ENCODE measurements at places on chromosomes 5 and 9.
A peak's percentile ranks its signal among the peaks of the same experiment; 100 is the strongest.

DNA sequence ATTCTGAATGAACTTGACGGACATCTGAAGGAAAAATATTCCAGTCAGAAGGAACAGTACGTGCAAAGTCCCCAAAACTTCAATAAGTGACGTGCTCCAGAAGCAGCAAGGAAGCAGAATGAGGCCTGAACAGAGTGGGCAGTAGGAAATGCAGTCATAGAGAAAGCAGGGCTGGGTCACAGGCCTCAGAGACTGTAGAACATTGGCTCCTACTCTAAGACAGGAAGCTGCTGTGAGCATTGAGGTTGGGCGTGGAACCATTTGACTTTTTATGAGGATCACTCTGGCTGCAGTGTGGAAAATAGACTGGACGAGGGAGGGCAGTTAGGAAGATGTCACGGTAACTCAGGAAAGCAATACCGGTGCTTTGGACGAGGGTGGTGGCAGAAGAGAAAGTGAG lies 64.0 kb downstream of the DOCK8 start:
- DNase-seq: no peak

DNA sequence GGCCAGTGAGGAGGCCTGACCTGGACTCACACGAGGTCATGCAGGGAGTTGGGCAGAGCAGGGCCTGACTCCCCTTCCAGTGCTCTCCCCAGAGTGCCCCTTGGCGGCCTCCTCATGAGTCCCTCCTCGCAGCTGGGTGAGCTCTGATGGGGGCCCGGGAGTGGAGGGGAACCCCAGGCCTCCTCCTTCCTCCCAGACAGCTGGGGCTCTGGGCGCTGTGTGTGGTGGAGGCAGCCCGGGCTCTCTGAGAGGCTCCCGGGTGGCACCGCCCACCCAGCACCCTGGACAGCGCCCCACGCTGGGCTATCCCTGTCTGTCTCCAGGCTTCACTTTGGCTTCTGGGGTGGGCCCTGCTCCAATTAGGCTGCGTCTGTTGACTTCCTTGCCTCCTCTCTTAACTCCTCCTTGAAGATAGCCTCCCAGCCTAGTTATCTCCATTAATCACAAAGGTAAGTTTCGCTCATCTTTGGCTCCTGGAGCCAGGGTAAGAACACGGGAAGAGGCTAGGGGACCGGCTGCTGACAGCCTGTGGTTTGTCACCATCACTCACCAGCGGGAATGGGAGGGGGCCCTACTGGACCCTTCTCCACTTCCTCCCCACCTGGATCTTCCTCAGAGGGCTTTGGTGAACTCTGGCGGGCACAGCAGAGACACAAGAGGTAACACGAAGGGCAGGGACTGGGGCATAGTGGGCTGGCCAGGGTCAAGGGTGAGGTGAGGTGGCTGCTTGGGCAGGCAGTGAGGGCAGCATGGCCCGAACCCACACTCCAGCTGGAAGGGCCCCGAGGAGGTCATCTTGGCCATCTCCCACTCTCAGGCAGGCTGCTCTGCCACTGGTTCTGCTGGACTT lies 13.1 kb downstream of the PSD2 start:
- no peak for DNase-seq

GRCh38 chr5:116378007-116378776 lies 196.4 kb downstream of the SEMA6A start:
- DNase-seq: no peak

DNA sequence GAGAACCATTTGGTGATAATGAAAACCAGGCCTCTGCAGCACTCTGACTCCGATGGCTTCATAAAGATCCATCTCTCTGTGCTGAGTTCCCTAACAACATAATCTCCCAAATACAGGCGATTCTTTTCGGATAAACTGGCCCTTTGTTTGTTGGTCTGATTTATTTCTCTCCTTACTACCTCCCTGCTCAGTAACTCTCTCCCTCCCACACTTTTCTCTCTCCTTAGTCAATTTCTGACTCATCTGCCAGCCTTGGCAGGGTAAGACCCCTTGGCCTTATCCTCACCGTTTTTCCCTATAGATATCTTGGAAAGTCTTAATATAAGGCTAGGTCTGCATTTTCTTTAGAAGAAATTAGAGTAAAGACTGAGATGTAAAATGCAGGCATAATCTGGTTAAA lies 128.7 kb downstream of the BRINP1 start:
- no peak for DNase-seq

- peak; percentile 3 for DNase-seq
These were observed 18.0 kb upstream of the FBP2 start for GRCh38 chr9:94611638-94612068.

GRCh38 chr9:99563364-99563763 lies 258.3 kb upstream of the NR4A3 start:
- no peak for DNase-seq

- DNase-seq: no peak
These were observed 81.8 kb downstream of the FBXO38 start for GRCh38 chr5:148465381-148466235.

GRCh38 chr5:107474361-107474715 lies 196.4 kb downstream of the EFNA5 start:
- DNase-seq: no peak

GRCh38 chr5:150541397-150541675 lies 33.4 kb downstream of the NDST1 start:
- DNase-seq: no peak

- DNase-seq: no peak
These were observed 8.6 kb downstream of the HAPLN1 start for GRCh38 chr5:83711982-83712601.

DNA sequence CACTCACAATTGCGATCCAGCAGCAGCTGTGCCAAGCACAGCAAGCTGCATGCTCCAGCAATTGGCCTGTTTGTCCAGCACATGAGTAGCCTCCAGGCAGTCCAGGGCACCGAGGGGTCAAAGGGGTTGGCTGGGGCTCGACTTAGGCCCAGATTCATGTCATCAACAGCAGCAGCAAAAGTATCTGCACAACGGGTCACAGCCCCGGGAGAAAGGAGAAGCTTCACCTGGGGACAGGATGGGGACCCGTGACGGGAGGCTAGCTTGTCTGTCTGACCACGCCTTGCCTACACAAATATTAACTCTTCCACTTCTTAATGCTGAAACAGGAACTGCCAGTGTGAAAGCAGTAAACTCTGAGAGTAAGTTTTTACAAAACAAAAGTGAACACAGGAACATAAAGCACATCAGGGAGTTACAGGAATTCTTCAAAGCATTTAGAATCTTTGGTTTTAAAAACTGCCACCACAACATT lies 191.2 kb downstream of the PIK3R1 start:
- no peak for DNase-seq

- no peak for DNase-seq
These were observed 752.8 kb downstream of the IRX1 start for GRCh38 chr5:4348423-4348822.

- DNase-seq: no peak
These were observed 62.3 kb downstream of the TENT4A start for GRCh38 chr5:6775571-6775970.

DNA sequence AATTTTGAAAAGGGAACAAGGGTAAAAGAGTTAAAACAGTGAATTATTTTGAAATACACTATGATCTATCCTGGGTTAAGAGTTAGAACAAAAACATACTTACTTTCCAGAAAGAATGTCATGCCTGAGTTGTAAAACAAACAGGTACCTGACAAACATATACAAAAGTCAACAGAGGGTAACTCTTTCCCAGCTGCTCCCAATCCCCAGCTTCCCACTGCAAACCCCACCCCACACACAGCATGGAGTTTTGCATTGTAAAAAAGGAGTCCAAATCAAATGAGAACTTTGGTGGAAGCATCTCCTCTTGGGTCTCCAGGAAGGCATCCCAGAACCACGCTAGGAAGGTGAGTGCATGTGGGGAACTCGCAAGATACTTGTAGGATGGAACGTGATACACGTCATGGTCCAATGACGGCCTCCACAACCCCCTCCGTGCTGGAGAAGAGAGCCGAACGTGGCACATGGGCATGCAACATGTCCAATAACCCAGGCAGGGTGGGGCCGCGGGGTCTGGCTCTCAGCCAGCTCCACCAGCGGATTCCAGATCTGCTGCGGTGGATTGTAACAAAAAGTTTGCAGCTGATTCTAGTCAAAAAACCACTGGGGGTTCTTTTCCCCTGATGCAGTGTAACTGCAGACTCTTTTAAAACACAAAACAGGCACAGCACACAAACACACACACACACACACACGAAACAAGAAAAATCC lies 55.8 kb downstream of the EPB41L4B start:
- DNase-seq: no peak

DNA sequence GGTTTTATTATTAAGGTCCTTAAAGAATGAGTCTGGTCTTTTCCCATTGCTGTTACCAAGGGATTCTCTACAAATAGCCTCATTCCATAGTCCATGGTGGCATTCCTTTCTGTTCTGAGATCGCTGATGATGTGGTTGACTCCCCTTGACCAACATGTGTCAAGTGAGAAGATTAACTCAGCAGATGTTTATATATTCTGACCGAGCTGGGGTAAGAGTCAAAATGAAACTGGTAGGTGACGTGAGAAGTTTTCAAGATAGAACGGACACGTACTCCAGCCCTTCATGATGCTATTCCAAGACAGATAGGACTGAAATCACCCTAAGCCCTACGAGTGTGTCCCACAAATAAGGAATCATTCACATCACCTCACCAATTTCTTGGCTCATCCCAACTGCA lies 155.5 kb upstream of the WWC1 start:
- DNase-seq: no peak

GRCh38 chr9:121699571-121700164 lies 48.2 kb downstream of the DAB2IP start:
- no peak for DNase-seq

GRCh38 chr5:2132497-2132847 lies 249.7 kb upstream of the IRX4 start:
- no peak for DNase-seq

GRCh38 chr9:129408535-129409215 lies 212.2 kb downstream of the C9orf50 start:
- DNase-seq: no peak

DNA sequence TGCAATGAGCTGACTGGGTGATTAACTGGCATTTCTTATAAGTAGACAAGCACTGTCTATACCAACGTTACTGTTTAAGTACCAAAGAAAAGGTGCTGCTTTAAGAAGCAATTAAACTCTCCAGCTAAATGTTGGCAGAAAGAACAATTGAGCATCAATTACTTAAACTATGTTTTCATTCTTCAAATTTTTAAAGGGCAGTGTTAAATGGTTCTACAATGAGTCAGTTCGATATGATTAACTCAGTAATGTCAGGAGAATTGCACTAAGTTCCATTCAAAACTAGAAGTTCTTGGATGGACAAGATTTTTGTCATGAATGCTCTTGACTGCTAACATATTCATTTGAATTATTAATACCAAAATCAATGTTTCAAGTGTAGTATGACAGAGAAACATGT lies 593.7 kb downstream of the DNAH5 start:
- DNase-seq: no peak

DNA sequence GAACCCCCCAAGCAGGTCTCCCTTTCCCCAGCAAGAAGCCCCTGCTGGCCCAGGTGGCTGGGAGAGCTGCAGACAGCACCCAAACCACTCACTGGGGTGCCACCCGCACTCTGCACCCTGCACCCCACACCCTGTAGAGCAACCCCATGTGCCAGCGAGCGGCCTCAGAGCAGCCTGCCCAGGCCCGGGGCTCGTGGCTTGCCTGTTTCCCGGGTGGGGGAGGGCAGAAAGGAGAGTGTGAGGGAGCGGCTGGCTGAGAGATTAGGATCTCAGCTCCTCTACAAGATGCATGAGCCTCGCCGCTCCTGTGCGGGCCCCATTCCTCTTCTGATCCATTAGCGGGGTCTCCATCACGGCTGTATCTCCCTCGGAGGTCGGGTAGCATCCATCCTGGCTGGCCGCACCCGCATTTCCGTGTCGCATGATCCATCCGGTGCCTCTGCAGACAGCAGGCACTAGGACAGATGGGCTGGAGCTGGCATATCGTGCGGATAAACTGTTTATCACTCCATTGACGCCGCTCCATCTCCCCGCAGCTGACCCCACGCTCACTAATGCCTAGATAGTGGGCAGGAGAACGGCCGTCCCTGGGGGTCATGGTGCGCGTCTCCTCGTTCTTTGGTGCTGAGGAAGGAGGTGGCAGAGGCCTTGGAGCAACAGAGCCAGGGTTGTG lies 54.4 kb downstream of the MRPL36 start:
- no peak for DNase-seq

- no peak for DNase-seq
These were observed 61.6 kb downstream of the FNBP1 start for GRCh38 chr9:129981180-129981907.

Measured in activated T-helper 1 cell treated with anti-CD3 and anti-CD28 coated beads, Interleukin-2, amount 50 U/mL, for 16 hours (primary cell).